Esophagus squamous epithelium (tissue), 5 donors: ENCODE measurements at places on chromosomes 11 and 22. TPM values are rescaled to one million over a fixed set of nuclear protein-coding genes. Genes with fewer than 3 reads are reported as not detected.

DNA sequence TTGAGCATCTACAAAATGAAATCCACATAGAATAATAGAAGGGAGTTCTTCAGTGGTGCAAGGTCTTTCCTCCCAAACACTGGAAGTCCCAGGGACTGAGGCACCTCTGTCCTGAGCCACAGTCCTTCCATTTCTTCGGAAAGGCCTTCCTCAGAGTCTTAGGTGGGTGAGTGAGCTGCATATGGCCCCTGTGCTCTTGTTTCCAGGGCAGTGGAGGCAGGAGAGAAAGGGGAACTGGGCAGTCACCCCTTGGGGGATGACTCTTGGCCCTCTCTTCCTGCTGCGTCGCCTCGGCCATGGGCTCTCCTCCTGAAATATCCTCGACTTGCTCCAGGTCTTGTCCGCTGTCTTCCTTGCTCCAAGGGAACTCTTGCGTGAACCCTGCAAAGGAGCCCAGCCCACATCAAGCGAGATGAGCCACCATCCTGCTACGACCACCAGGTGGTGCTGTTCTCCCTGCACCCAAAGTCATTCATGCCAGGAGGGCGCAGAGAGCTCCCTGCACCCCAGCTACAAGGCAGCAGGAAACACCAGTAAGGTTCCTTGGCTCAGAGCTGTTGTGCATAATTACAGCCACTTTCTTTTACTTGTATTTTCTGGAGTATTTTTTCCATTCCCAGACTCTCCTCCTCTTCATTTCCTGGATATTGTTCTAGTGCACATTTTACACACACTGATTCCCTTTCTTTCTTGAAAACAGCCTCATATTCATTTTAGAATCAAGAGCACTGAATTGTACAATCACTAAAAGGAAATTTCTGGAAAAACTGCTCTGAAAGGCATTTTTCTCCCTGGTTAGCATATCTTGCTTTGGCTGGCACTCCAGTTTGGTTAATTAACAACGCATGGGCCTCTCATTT lies 397.8 kb downstream of the OPCML start:
- no peak for DNase-seq

GRCh38 chr22:30718938-30719337 lies 24.3 kb downstream of the OSBP2 start:
- no peak for DNase-seq

The NELL1 gene
- 1.5 TPM for total RNA-seq

GRCh38 chr11:134372961-134373360 lies 39.1 kb downstream of the B3GAT1 start:
- no peak for DNase-seq

GRCh38 chr22:24178502-24179440 lies 2.5 kb upstream of the SUSD2 start:
- DNase-seq: no peak

- DNase-seq: no peak
Observed at GRCh38 chr11:11533057-11533456, 88.7 kb downstream of the GALNT18 start.

- no peak for DNase-seq
Observed at GRCh38 chr11:57644748-57645688, 4.7 kb downstream of the YPEL4 start.

- no peak for DNase-seq
Observed at GRCh38 chr22:46770726-46771125, 8.3 kb downstream of the TBC1D22A start.
